Activated T-cell treated with anti-CD3 and anti-CD28 coated beads for 24 hours (primary cell): ENCODE measurements at places on chromosomes 5 and 9.

- DNase-seq = no peak
Observed at GRCh38 chr5:33114361-33114760, 326.4 kb upstream of the TARS1 start.

DNA sequence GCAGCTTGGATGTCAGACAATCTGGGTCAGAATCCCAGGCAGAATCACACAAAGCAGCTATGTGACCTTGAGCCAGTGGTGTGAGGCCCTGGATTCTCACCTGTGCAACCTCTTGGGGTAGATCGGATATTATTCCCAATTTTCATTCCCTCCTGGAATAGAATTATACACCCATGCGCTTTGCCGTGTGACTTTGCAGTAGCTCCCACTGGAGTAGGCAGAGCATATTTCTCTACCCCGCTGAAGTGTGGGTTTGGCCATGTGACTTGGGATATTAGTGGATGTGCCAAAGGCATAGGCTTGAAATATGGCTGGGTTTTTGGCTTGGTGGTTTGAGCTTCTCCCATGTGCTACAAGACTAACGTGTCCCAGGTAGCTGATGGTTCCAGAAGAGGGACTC is 35.5 kb upstream of the IER5L start:
- DNase-seq = no peak

- DNase-seq = no peak
Observed at GRCh38 chr5:82160948-82161347, 117.2 kb downstream of the RPS23 start.

- no peak for DNase-seq
Observed at GRCh38 chr9:89655990-89656657, 51.3 kb downstream of the GADD45G start.

GRCh38 chr5:14760548-14761002 is 96.1 kb downstream of the OTULIN start:
- no peak for DNase-seq

GRCh38 chr9:2290382-2290781 is 275.2 kb downstream of the SMARCA2 start:
- no peak for DNase-seq

GRCh38 chr9:124699575-124699974 is 71.5 kb downstream of the NR6A1 start:
- DNase-seq = no peak

DNA sequence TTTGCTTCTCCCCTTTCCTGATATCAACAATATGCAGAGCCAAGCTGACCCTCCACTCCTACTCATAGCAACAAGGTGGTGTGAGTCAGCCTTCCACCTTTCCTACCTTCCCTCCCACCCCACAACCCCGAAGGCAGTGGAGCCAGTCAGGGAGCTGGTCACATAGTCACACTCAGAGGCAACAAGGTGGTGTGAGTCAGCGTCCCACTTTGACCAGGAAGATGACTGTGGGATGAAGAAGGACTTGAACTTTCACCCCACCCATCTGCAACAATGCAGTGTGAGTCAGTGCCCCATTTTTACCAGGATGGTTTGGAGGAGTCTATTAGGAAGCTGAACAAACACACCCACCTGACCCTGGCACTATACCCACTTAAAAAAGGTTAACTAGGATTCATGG is 30.1 kb upstream of the ZNF782 start:
- DNase-seq = no peak

DNA sequence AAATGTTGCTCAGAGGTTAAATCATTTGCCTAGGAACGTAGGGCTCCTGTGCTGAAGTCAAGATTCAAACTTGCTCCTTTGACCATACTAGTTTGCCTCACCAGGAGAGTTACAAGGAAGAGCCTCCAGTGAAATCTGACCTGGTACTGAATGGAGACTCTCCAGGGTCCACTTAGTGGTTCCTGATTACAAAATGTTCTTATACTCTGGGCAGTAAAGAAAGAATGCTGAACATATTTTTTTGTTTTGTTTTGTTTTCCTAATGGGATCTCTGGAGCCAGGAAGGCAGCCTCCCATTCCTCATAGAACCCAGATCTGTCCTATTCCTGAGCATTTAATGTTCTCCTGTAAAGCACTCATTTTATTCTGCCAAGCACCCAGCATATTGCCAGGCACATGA is 256.5 kb upstream of the CLINT1 start:
- no peak for DNase-seq

GRCh38 chr9:32161209-32161608 is 223.2 kb upstream of the ACO1 start:
- DNase-seq = no peak

DNA sequence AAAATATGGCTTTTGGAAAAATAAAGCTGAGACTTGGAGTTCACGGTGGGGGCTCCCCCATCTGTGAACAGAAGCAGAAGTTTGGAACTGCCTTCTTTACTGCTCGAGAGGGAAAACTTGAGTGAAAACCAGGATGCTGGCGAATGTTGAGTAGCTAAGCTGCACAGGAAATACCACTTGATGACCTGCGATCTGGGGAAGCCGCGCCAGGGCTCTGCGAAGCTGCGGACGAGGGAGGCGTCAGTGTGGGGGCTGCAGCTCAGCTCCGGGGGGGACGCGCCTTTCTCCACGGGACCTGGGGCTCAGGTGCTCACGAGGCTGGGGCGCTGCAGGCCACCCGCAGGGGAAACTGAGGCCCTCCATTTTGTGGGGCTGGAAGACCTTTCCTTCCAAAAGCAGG is 62.3 kb downstream of the TENT4A start:
- no peak for DNase-seq
